ENCODE measurements at places on chromosomes 6 and 20.
A peak's percentile ranks its signal among the peaks of the same experiment; 100 is the strongest.

- no peak for DNase-seq
Observed at GRCh38 chr6:42498473-42499128, 46.9 kb upstream of the TRERF1 start.

DNA sequence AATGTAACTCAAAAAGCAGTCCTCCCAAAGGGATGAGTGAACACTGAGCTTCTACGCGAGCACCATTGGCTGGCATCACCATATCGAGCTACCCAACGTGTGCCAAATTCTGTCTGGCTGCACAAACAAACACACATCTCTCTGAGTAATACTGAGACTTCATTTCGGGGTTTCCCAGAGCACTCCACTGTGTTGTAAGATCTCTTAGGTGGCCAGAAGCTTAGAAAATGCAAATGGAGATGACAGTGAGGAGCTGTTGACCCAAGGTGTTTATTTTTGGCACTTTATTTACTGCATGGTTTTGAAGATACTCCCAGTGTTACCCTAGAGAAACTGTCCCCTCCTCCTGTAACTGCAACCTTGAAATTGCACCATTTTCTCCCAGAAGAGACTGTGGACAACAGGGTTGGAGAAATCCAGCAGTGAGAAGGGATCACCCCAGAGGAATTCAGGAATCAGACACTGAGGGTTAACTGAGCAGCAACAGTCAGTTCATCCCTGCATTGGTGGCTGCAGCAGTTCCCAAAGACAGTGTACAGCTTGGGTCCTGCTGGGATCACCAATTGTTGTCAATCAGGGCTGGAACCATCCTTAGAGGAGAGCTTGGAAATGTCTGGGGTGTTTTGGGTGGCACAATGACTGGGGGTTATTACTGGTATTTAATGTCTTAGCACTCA is 1.0 kb upstream of the RIPOR2 start:
- DNase-seq, result no peak

GRCh38 chr20:62997417-62998035 is 9.2 kb downstream of the BHLHE23 start:
- DNase-seq, result no peak

- DNase-seq, result no peak
Observed at GRCh38 chr6:76222189-76222588, 149.7 kb upstream of the IMPG1 start.

DNA sequence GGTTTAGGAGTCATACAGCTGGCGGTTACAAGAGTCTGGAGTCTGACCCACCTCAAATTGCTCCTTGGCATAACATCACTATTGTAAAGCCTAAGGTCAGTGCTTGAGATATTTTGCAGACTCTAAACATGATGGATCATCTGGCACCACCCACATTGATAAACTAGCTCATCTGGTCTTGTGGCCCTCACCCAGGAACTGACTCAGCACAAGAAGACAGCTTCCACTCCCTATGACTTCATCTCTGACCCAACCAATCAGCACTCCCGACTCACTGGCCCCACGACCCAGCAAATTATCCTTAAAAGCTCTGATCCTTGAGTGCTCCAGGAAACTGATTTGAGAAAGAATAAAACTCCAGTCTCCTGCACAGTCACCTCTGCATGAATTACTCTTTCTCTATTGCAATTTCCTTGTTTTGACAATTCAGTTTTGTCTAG is 115.9 kb downstream of the CD24 start:
- peak; percentile 23 for DNase-seq

DNA sequence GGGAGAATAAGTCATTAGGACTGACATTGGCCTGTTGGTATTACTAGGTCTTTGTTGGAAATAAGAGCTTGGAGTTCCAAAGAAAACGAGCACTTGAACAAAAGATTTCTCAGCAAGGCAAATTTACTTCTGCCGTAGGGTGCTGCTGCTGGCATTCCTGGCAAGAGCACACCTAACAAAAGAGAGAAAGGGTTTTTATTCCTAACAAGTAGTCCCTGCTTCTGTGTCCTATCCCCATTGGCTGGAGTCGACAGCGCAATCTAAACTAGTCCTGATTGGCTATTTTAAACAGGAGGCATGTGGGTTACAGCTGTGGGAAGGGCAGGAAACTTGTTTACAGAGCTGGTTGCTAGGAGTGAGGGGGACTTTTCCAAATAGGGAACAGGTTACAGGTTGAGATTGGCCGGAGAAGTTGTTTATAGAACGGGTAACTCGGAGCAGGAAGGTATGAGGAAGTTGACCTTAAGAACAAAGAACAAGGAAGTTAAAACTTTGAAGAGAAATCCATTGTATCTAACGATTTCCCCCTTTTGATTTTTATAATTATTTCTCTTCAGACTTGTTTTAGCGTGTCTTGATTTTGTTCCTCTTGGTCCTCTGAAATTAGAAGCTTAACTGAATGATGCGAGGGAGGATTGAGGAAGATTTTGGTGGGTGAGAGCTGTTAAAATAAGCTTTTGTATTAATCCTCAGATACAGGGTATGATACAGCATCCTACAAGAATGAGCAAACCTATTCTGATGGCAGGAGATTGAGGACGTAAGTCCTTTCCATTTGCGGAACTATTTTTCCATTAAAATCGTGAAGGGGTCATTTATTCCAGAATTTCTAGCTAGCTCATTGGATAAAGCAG is 3.4 kb upstream of the ZNFX1 start:
- DNase-seq, result no peak

DNA sequence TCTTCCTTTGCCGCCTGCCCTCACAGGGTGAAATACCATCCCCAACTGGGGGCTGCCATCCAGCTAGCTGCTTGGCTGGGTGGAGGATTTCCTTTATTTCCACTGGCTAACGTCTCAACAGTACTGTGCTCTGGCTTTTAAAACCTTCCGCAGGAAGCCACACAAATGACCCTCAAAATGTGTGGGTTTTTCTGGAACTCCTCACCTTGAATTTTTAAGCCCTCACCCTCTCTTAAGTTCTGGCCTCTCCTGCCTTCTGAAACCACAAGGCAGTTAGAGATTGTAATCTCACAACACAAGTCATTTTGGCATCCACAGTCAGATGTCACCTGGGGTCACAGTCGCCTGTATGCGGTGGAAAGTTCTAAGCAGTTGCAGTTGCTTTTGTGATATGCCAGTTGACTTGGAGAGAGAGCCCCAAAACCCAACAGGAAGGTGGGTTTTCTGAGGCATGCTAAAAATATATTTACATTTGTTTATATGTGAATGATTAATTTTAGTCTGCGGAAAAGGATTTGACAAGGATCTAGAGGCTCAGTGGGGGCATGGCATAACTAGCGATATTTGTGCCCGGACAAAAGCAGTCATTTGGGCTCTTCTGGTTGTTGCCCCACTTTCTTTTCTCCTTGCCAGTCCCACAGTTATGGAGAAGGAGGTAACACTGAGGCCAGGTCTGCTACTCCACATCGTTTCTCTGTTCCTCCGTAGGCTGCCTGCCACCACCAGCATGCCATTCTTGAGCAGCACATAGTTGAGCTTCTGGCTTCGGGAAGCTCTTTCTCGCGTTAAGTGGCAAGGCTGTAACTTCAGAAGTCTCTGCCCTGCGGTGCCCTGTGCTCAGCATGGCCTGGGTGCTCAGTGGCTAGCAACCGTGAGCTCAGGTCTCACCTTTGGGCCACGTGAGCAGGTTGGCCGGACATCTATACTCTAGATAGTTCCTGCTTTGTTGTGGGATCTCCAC is 335.3 kb downstream of the CD83 start:
- no peak for DNase-seq

DNA sequence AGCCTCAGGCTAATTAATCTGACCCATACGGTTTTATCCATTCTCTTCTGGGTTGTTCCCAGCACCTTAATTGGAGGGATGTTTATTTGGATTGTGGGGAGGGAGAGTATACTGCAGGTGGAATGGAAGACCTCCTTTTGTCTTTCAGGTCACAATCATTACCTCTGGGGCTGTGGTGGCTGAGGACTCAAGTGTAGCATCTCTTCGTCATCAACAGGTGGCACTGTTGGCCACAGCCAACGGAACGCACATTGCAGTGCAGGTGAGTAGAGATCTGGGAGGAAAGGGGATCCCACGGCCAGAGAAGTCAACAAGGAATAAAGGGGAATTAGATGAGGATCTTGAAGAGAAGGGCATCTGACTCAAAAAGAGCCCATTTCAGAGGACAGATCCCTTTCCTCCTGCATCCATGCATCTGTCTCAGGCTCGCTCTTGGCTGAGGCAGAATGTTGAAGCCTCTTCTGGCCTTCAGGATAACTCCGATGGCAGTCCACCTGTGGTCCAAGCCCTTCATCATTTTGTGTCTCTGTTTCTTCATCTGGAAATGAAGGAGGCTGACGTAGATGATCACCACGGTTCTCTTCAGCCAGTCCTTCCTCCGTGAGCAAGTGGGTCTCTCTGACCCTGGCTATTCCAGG is 3.2 kb upstream of the DEF6 start:
- DNase-seq, result peak; percentile 24

DNA sequence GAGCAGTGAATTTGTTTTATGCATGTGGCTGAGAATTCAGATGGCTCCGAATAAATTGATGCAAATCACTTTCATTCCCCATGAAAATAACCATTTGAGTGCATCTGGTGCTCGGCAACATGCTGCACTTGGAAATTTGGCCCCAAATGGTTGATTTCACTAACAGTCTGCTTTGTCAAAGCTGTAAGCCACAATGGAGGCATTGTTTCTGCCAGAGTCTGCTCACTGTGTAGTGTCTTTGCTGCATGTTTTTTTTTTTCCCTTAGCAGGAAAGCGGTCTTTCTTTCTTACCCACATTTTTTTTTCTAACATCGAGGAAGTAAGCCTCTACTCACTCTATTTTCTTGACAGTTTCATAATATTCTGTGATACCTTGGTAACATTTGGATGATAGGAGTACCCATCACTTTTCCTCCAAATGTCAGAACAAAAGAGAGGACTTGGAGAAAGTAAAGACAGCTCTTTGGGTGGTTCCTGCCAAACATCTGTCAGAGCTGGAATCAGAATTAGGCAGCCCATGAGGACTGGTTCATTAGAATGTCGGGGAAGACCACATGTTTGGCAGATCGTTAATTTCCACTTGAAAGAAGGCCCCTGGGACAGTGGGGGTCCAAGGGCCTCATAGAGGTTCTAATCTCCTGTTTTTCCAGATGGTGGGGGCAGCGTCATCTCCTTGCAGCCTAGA is 149.5 kb downstream of the DOK5 start:
- DNase-seq, result peak; percentile 52

GRCh38 chr6:159461266-159461665 is 231.8 kb downstream of the SOD2 start:
- no peak for DNase-seq

GRCh38 chr6:130843575-130844320 is 16.5 kb downstream of the SMLR1 start:
- DNase-seq, result peak; percentile 61

- DNase-seq, result no peak
Observed at GRCh38 chr6:148596891-148597455, 149.9 kb upstream of the UST start.

DNA sequence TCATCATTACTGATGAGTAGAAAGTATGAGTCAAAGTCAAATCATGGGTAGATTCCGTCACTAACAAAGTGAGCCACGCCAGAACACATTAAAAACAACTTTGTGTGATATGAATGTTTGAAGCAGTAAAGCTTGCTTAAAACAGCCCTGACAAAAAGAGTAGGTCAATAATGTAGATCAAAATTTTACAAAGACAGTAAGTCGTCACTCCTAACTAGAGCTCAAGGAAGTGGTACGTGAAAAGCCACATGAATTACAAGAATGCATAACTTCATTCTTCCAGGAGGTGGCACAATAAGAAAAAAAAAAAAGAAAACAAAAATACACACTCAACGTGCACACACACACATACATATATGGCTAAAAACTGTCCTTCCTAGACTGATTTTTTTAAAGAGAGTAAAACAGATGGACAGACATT is 69.9 kb downstream of the HACE1 start:
- DNase-seq, result peak; percentile 81

GRCh38 chr20:41086402-41087324 is 50.7 kb upstream of the PLCG1 start:
- DNase-seq, result no peak

GRCh38 chr6:38152620-38153019 is 333.1 kb downstream of the ZFAND3 start:
- no peak for DNase-seq

DNA sequence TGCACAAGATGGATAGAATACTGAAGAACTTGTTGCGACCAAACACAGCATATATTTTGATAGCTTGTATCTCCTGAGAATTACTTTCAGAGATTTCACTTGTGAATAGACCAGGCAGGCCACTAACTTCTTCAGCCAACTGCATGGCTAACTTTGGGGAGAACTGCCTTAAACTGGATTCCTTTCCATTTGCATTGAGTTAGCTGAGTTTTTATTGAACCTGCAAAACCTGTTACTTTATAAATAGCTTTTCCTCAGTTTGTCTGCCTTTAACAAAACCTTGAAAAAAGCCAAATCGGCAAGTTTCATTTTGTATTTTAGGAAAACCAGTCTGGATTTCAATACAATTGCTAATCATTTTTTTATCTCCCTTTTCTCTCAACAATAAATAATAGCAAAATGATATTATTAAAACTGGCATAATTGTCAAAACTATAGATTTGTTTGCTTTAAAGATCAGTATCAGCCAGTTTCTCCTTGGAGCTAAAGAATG is 72.6 kb upstream of the SCGN start:
- DNase-seq, result no peak

- DNase-seq, result no peak
Observed at GRCh38 chr6:141501616-141502015, 631.1 kb upstream of the GJE1 start.

- DNase-seq, result no peak
Observed at GRCh38 chr6:167409694-167410093, 84.8 kb downstream of the TTLL2 start.

- DNase-seq, result no peak
Observed at GRCh38 chr20:58452667-58453255, 62.4 kb downstream of the APCDD1L start.

GRCh38 chr20:19973961-19974629 is 43.1 kb upstream of the NAA20 start:
- peak; percentile 85 for DNase-seq

GRCh38 chr20:63678071-63678470 is 18.4 kb upstream of the TNFRSF6B start:
- DNase-seq, result no peak

- DNase-seq, result no peak
Observed at GRCh38 chr6:112560651-112561050, 213.5 kb downstream of the RFPL4B start.

GRCh38 chr6:164838068-164838615 is 471.3 kb downstream of the C6orf118 start:
- no peak for DNase-seq

All from fibroblast of skin of right quadriceps (primary cell).